ENCODE measurements at places on chromosomes 5 and 9.
A peak's percentile ranks its signal among the peaks of the same experiment; 100 is the strongest.

DNA sequence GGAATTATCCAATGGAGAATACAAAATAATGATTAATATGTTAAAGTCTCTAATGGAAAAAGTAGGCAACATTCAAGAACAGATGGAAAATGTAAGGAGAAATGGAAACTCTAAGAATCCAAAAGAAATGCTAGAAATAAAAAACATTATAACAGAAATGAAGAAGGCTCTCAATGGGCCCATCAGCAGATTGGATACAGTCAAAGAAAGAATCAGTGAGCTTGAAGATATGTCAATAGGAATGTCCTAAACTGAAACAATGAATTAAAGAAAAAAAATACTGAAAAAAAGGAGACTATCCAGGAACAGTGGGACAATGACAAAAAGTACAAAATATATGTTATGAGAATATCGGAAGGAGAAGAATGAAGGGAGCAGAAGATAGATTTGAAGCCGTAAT lies 193.1 kb downstream of the DAB2IP start:
- no peak for DNase-seq

- no peak for DNase-seq
These were observed 2.3 kb upstream of the CSF2 start for GRCh38 chr5:132071338-132071707.

DNA sequence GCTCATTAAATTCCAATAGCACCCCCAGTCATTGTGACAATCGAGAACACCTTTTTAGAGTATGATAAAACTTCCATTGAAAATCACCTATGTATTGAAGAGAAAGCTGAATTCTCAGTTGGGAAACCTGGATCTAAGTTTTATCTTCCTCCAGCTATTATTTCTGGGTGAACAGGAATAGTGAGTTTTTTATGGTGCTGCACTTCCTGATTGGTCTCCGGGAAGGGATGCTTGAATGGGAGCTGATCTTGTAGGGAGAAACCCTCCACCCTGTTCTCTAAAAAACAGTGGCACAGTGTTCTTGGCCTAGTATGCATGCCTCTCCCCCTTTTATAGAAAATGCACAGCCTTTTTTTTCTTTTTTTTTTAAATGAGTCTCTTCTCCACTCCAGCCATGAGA lies 112.2 kb downstream of the ACTBL2 start:
- no peak for DNase-seq

DNA sequence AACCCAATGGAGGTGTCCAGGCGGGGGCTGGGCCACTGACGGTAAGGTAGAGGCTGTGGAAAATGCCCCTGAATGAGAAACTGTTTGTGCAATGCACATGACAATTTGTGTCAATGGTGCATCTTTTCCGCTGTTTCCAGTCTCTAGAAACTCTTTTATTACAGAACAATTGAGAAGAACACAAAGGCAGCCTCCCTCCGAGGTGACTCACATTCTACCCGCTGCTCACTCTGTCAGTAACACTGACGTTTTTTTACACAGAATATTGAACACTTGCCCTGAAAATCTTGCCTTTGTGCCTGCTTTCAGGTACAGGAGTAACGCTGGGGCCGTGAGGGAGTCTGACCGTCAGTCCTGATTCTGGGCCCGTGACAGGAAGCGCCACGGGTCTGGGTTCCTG lies 11.7 kb upstream of the TENT4A start:
- no peak for DNase-seq

GRCh38 chr5:167442922-167443321 lies 848.5 kb upstream of the WWC1 start:
- no peak for DNase-seq

GRCh38 chr5:28214292-28214691 lies 1175.9 kb upstream of the CDH9 start:
- no peak for DNase-seq

GRCh38 chr5:122056913-122057312 lies 21.1 kb downstream of the LOX start:
- DNase-seq, result no peak

DNA sequence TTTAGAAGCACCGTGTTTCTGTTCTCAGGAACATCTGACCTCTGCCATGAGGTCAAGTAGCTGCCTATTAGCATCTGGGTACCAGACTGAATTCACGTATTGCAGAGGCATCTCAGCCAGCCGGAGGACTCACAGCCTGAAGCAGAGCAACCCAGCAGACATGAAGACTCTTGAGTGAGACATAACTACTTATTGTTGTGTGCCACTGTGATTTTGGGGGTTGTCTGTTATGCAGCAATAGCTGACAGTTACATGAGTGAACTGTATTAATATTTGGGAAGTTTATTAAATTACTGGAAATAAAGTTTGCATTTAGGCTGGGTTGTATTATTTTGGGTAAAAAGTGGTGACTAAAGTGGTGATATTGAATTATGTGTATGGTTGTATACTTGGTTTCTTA lies 1.3 kb upstream of the ACOT12 start:
- no peak for DNase-seq

DNA sequence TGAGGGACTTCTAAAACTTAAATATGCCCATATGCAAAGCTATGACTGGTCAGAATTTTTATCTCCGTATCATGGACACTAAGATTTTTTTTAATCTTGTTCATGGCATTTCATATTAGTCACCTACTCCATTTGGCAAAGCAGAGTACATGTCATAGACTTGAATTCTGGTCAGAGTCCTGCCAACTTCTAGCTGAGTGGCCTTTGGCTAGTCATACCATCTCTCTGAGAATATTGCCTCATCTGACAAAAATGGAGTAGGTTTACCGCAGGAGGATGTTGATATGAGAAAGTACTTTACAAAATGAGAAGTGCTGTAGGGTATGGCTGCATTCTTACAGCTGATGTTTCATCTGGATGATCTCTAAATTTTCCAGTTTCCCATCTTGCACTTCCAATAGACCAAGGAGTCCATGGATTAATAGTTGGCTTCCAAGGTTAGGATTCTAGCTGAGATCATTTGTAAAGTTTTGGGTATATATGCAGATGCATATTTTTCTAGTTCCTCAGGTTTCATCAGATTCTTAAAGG lies 150.8 kb upstream of the NR3C1 start:
- DNase-seq, result no peak

GRCh38 chr5:6644794-6645241 lies 11.6 kb downstream of the SRD5A1 start:
- DNase-seq, result no peak

DNA sequence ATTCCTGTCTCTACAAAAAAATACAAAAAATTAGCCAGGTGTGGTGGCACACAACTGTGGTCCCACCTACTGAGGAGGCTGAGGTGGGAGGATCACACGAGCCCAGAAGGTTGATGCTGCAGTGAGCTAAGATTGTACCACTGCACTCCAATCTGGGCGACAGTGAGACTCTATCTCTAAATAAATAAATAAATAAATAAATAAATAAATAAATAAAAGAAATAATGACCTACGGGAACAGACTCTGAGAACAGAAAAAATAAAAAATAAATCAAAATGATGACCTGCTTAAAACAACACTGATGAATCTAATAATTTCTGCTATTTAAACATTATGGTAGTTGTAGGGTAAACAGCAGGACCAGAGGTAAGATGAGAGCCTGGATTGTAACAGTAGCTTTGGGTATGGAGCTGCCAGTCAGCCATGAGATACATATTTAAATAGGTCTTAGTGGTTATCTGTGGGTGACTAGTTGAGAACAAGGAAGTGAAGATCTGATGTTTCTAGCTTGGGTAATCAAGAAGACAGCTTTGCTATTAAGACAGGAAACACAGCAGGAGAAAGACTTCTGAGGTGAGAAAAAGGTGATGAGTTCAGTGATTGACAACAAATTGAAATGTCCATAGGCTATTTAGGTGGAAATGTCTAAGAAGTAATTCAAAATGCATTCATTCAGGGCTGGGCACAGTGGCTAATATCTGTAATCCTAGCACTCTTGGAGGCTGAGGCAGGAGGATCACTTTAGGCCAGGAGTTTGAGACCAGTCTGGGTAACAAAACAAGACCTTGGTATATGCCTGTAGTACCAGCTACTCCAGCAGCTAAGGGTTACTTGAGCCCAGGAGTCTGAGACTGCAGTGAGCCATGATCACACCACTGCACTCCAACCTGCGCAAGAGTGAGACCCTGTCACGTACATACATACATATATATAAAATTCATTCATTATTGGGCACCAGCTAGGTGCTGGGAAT lies 11.0 kb downstream of the RNF145 start:
- DNase-seq, result no peak

- DNase-seq, result no peak
These were observed 12.4 kb upstream of the SUB1 start for GRCh38 chr5:32572778-32573480.

- DNase-seq, result peak; percentile 40
These were observed 24.2 kb downstream of the HMCN2 start for GRCh38 chr9:130289711-130290241.

GRCh38 chr5:107364443-107365319 lies 306.1 kb downstream of the EFNA5 start:
- DNase-seq, result no peak

GRCh38 chr9:136328622-136329041 lies 1.3 kb downstream of the GPSM1 start:
- DNase-seq, result peak; percentile 61

DNA sequence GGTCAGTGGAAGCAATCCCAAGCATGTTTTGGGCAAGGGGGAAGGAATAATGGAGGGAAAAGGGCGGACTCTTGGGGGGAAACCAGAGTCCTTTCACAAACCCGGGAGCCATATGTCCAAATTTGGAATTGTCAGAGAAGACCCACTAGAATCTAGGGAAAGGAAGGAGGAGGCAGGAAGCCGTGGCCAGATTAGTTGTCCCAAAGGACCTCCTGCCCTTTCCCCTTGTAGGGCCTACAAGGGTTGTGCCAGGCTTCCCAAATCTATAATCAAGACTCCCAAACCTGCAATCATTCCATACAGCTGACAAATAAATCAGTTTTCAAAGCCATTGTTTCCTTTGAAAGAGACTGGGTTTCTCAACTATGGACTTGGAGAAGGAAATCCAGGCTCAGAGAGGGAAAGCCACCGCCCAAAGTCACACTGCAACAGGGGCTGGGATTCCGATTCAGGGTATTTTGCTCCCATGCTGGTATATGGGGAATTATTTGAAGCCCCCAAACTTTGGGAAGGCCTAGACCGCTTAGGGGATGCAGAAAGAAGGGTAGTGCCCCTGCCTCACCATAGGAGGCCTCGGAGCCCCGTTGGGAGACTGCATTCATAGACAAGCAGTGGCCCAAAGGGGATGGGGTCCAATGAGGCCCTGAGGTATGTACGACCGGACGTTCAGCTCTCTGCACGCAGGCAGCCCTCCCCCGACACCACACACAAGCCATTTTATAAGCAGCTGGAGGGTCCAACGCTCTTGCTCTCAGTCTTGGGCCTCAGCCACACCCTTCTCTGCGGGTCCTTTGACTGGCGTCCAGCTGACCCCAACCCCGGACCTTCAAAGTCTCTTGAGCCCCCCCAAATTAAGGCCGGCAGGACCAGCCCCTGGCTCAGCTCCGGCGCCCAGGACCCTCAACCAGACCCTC lies 815 bp downstream of the ANXA6 start:
- DNase-seq, result no peak

DNA sequence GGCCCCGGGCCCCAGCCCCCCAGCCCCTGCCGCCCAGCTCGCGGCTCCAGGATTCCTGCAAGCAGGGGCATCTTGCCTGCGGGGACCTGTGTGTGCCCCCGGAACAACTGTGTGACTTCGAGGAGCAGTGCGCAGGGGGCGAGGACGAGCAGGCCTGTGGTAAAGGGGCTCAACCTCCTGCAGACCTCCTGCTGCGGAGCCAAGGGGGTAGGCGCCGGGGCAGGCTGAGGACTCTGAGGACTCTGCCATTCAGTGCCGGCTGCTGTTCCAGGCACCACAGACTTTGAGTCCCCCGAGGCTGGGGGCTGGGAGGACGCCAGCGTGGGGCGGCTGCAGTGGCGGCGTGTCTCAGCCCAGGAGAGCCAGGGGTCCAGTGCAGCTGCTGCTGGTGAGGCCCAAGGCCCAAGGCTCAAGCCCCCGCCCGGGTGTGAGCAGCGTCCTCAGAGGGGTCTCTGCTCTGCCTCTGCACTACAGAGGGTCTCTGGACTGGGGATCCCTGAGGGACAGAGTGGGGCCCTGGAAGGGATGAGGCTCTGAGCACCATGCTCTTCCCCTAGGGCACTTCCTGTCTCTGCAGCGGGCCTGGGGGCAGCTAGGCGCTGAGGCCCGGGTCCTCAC lies 3.4 kb downstream of the MAMDC4 start:
- DNase-seq, result peak; percentile 16

DNA sequence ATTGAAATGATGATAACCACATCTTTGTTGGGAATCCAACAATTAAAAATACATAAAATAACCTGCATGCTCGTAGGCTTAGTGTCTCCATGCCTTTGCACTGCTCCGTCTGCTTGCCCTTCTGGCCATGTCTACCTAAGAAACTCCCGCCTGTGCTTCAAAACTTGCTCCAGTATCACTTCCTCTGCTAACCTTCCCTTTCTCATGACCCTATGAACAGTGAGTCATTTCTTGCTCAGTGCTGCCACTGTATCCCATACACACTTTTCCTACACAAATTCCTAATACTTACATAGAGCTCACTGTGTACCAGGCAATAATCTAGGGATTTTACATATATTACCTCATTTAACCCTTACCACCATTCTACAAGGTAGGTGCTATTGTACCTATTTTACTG lies 33.5 kb downstream of the TMEM245 start:
- no peak for DNase-seq

DNA sequence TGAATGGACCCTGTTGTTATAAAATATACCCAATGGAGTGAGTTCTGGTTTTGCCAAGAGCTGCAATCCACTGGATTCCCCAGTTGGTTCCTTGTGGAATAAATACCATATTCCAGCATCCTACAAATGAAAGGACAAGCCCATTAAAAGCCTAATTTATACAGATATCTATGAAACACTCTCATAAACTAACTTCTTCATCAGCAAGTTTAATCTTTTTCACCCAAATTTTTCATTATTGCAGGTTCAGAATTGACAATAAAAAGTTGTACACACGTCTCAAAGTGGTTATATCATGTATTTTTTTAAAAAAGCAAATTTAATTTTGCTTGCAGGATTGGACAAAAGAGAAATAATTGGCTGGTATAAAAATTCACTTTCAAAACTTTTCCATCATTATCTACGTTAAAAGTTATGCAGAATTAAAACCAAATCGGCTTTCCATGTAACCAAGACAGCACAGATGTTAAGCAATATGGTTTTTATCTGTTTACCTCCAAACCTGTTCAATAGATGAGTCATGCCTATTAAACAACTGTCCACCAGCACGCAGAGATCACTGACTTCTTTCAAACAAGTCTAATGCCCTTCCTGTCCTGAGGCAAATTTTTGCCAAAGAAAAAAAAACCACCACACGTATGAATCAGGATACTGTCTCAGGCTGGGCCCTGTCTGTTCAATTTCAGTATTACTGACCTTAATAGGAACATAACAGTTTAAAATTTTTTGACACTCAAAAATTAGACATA lies 42.5 kb downstream of the CEMIP2 start:
- no peak for DNase-seq

GRCh38 chr5:5422819-5423515 lies 490 bp downstream of the ICE1 start:
- no peak for DNase-seq

Measured in uterus (tissue), 4 donors.